ENCODE measurements at places on chromosomes 7 and 10. TPM values are rescaled to one million over a fixed set of nuclear protein-coding genes. Genes with fewer than 3 reads are reported as not detected.
A peak's percentile ranks its signal among the peaks of the same experiment; 100 is the strongest.

The RNF148 gene
- total RNA-seq, result 7.2 TPM

DNA sequence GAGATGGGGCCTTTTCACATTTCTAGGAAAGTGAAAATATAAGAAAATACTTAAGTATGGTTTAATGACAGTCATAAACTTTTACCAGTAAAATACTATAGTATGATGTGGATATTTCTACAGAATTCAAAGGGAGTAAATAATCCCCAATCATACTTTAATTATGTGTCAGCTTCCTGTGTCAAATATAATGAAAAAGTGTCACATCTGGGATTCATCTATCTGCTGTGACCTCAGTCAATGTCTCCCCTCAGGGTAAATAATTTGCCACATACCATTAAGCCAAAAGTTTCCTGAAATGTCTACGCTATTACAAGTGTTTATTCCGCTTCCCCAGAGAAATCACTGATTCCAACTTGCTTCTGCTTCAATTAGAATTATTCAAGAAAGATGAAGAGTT lies 110.5 kb downstream of the ITGA8 start:
- no peaks in the 10 kb centered on the region for H3K27me3 ChIP-seq
- no peaks in the 10 kb centered on the region for H3K4me1 ChIP-seq
- DNase-seq, result no peak
- H3K27ac ChIP-seq, result no peak overlapping the region

- no peak for DNase-seq
- no peaks in the 10 kb centered on the region for H3K36me3 ChIP-seq
- no peak overlapping the region for H3K4me3 ChIP-seq
- no peak overlapping the region for H3K27ac ChIP-seq
Measured at GRCh38 chr7:74495112-74496086, 41.7 kb downstream of the GTF2IRD1 start.

GRCh38 chr7:32385316-32385956 lies 104.7 kb downstream of the LSM5 start:
- no peak for DNase-seq
- H3K27me3 ChIP-seq, result no peaks in the 10 kb centered on the region
- H3K4me3 ChIP-seq, result no peak overlapping the region
- H3K36me3 ChIP-seq, result no peaks in the 10 kb centered on the region
- no peaks in the 10 kb centered on the region for H3K4me1 ChIP-seq

- no peak overlapping the region for H3K27ac ChIP-seq
- H3K4me1 ChIP-seq, result no peaks in the 10 kb centered on the region
- no peak overlapping the region for H3K4me3 ChIP-seq
- DNase-seq, result no peak
- no peaks in the 10 kb centered on the region for H3K27me3 ChIP-seq
Measured at GRCh38 chr7:4657640-4658417, 24.3 kb upstream of the FOXK1 start.

DNA sequence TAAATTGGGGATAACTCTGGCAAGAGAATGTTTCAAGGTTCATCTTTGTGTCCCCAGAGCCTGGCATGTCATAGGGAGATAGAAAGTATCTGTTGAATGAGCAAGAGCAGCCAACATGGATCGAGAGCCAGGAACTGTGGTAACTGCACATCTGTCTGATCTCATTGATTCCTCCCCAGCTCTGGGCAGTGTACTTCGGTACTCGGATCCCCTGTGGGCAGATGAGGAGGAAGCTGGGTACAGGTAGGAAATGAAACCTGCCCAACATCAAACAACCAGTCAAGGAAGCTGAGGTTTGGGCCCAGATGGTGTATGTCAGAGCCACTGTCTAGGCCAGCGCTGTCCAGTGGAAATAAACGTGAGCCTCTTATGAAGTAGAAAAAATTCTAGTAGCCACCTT lies 76.4 kb downstream of the GRK5 start:
- peak overlapping the region; percentile 42 for H3K27ac ChIP-seq
- no peaks in the 10 kb centered on the region for H3K36me3 ChIP-seq
- H3K4me3 ChIP-seq, result no peak overlapping the region
- peaks cover 88% of the 10 kb centered on the region for H3K4me1 ChIP-seq

DNA sequence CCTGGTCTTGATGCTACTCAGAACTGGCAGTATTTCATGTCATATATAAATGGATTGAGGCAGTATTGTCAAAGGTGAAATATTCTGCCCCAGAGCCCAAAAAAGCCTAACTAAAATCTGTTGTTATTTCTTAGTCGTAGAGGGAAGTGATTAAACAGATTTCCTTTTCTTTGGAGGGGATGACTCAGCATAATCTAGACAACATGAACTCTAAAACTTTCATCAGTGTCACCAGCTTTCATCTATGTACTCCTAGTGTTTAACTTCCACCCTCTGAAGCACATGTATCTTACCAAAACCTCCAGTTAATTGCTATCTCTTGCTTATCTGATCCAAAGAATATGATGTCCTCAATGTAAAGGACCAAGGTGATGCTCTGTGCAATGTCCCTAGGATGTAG lies 97.1 kb upstream of the ARID5B start:
- H3K27ac ChIP-seq, result no peak overlapping the region
- no peaks in the 10 kb centered on the region for H3K4me1 ChIP-seq
- H3K4me3 ChIP-seq, result no peak overlapping the region
- no peak for DNase-seq

DNA sequence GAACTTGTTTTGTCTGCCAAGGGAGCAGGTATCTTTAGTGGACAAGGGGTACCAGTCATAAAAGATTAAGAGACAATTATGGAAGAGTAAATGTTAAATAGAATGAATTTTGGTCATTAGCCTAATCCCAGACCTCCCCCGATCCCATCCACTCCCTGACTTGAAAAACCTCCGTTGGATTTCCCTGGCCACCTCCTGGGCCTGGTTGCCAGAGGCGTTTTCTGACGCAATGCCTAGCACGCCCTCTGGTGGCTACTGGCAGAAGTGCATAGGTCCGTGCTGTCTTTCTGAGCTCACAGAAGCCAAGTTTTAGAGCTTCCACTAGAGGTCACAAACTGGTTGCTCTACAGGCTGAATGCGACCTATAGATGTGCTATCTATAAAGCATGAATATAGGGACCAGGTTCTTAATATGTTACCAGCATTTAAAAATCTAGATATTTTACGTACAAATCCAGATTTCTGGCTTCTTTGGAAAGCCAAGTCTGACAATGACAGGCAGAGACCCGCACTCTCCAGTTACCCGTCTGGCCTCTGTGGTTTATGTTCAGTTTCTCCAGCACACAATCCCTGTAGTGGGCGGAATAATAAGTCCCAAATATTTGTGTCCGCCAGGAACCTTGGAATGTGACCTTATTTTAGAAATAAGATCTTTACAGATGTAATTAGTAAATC lies 39.8 kb downstream of the SPOCK2 start:
- no peak overlapping the region for H3K27ac ChIP-seq
- no peak for DNase-seq
- H3K4me1 ChIP-seq, result peaks cover 5% of the 10 kb centered on the region
- H3K27me3 ChIP-seq, result no peaks in the 10 kb centered on the region
- no peaks in the 10 kb centered on the region for H3K36me3 ChIP-seq

GRCh38 chr10:102133373-102134195 lies 744 bp downstream of the PPRC1 start:
- H3K27me3 ChIP-seq, result no peaks in the 10 kb centered on the region
- H3K4me1 ChIP-seq, result peaks cover 53% of the 10 kb centered on the region
- H3K36me3 ChIP-seq, result peaks cover 10% of the 10 kb centered on the region
- H3K4me3 ChIP-seq, result peak overlapping the region; percentile 94

DNA sequence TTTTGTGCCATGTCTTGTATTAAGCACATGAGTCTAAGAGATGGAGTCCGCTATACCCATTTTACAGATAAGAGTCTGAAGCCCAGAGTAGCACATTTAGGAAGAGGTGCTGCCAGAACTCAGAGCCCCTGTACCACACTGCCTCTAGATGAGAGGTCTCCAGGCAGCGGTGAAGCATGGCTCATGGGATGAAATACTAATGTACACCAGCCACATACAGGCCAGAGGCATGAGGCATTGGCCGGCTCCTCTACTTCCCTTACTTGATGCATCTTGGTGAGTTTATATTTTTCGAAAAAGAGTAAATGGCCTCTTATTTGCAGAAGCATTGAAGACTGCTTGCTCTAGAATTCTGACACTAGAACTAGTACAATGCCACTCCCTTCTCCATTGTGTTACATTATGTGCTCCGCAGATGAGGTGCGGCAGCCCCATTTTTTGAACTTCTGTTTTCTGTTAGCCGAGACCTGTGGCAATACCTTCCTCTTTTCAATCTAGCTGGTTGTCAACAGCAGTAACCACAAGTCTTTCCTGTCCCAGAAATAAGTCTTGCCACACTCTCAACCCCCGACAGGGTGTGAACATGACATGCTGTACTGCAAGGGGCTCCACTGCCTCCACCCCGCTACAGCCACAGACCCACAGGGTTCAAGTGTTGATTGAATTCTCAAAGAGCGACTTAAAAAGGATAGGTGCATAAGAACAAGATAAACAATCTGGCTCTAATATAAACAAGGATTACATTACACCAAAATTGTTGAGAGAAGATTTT lies 145.3 kb downstream of the CELF2 start:
- peak overlapping the region; percentile 90 for H3K27ac ChIP-seq
- H3K27me3 ChIP-seq, result no peaks in the 10 kb centered on the region
- DNase-seq, result peak; percentile 90
- peaks cover 30% of the 10 kb centered on the region for H3K4me1 ChIP-seq
- no peak overlapping the region for H3K4me3 ChIP-seq
- no peaks in the 10 kb centered on the region for H3K36me3 ChIP-seq

Data from upper lobe of left lung (tissue), 6 donors.